ENCODE measurements at places on chromosomes 1 and 21.
A peak's percentile ranks its signal among the peaks of the same experiment; 100 is the strongest.

DNA sequence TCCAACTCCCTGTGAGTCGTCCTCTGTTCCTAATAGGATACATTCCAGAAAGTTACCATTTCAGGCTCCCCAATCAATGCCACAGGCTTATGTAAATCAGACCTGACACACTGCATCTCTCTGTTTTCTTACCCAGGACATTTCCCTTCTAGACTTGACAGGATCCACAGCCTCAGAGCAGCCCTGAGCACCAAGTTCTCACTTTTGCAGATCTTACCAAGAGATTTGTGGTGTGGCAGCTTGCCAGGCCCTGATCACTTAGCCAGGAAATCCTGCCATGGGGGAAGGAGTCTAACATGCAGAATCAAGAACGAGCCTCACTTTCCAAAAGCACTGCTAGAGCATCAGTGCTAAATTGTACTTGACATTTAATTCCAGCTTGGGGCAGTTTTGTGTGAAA, 202.9 kb downstream of the TBX15 start:
- DNase-seq: no peak

GRCh38 chr1:234531151-234531635, 52.2 kb upstream of the TARBP1 start:
- no peak for DNase-seq

GRCh38 chr1:59229138-59229537, 67.8 kb upstream of the FGGY start:
- no peak for DNase-seq

DNA sequence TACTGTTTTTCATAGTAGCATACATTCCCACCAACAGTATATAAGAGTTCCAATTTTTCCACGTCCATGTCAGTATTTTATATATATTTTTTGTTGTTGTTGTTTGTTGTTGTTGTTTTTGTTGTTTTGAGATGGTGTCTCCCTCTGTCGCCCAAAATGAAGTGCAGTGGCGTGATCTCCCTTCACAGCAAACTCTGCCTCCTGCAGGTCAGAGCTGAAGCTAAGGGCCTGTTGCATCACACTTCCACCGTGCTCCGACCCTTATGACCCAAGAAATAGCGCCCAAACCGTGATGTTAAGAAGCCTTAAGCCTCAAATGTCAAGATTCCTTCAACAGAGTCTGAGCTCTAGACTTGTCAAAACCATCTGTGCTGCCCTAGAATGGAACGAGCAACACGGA, 2032.3 kb downstream of the MRPL39 start:
- no peak for DNase-seq

DNA sequence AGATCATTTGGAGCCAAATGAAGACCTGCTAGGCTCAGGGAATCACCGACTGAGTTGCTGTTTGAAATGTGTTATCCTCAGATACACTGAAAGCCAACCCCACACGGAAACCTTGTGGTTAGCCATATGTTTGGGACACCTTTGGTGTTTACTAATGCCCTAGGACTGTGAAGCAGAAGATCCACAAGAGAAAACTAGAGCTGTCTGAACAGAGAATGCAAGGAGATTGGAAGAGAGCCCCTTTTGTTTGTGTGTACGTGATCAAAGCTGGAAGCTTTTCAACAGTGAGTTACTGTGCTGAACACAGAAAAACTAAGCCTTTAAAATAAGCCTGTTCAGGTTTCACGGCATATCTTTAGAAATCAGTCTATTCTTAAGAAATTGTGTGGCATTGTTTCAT, 908.2 kb upstream of the ADGRL2 start:
- no peak for DNase-seq

DNA sequence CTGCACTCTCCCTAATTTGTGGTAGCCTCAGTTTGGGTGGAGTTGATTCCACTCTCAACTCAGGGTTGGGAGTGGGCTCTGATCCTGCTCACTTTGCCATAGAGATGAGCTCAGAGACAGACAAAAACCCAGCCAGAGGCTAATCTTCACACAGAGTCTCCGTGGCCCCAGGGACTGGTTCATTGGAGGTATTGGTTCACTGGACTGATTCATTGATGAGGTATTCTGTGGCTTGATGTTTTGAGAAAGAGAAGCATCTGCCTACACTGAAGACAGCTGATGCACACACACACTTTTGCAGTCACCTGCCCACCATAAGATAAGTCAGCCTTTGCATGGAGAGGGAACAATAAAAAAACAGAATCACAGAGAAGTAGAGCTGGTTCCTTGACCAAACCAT, 183.8 kb downstream of the AJAP1 start:
- no peak for DNase-seq

- peak; percentile 94 for DNase-seq
Observed at GRCh38 chr1:15885701-15886610, 38.4 kb downstream of the SPEN start.

DNA sequence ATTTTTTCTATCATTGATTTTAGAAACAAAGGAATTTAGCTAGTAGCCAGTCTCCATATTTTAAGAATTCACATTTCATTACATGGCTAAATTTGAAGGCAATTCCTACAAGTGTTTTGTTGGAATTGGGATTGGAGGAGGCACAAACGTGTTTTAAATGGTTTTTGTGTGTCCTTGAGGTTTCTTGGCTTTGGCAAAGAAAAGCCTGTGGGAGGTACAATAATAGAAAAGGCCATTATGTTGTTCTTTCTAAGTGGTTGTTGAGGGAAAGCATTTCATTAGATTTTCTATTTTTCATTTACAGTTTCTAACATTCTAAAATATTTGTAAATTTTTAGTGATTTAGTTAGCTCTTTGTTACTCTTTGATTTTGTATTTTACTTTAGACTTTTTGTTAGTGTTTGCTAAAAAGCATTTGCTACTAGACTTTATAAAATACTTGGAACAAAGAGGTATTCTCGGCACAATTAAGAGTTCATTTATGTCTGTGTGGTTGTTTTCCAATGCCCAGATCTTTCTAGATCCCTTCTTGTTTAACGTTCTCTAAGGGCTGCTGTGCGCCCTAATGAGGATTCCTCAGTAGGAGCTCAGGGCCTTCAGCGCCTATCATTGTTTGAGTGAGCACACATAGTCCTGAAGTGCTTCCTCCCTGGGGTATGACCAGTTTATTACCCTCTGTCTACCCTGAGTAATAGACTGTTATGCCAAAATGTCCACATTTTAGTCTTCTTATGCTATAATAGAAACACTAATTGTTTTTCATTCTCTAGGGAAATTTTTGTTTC, 70.0 kb upstream of the KIAA1614 start:
- DNase-seq: peak; percentile 58

- no peak for DNase-seq
Observed at GRCh38 chr1:196142111-196142640, 466.1 kb downstream of the KCNT2 start.

DNA sequence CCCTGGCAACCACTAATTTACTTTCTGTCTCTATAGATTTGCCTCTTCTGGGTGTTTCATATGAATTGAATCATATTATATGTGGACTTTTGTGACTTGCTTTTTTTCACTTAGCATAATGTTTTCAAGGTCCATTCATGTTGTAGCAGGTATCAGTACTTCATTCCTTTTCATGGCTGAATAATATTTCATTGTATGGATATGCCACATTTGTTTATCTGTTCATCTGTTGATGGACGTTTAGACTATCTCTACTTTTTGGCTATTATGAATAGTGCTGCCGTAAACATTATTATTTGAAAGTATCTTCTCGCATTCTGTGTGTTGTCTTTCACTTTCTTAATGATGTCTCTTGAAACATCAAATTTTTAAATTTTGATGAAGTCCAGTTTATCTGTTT, 32.8 kb upstream of the CD101 start:
- no peak for DNase-seq

- peak; percentile 84 for DNase-seq
Observed at GRCh38 chr1:87644033-87644578, 315.4 kb downstream of the LMO4 start.

DNA sequence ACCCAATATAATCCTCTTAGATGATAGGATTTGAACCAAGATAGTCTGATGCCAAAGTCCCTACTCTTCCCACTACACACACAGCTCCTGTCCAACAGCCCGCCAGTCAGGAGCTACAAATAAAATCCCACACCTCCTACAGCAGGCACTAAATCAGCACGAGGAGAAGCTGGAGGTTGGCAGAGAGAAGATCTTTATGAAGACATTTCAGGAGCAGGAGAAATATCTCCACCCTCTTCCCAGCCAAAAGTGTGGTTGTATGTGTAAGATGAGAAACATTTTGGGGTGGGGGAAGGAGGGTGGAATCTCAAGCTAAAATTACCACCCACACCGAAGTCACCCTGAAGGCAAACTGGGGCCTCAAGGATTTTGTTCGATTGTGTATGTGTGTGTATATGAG, 54.5 kb downstream of the PLXNA2 start:
- no peak for DNase-seq

DNA sequence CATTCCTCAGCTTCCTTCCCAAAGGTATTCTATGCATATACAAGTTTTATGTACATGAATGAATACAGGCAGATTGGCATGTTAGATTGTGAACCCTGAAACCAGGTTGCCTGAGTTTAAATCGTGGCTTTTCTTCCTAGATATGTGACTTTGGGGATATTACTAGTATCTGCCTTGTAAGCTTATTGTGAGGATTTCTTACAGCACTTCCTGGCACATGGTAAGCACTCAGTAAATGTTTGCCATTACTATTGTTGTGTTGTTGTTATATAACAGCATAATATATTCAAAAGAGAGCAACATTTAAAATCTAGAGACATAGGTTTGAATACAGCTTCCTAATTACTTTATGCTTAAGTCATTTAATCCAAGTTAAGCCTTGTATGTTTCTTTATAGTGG, 45.1 kb downstream of the RAP1A start:
- no peak for DNase-seq

GRCh38 chr1:212675675-212676074, 24.0 kb downstream of the BATF3 start:
- no peak for DNase-seq

GRCh38 chr1:234584420-234584805, 25.6 kb downstream of the IRF2BP2 start:
- DNase-seq: no peak

DNA sequence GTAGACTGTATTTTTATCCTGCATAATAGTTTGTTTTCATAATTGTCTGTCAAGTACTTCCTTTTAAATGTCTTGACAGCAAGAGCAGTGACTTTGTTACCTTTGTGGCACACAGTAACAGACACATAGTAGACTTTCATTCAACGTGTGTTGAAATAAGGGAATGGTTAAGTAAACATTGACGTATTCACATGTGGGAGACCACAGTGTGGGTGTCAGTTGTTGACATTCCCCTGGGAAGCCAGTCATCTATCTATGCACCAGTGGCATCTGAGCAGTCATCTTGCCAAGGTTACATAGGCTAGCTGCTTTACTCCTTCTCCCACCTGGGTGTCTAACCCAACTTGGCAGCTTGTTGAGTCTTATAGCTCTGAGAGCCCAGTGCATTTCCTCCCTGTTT, 1.4 kb upstream of the NUP133 start:
- DNase-seq: no peak

GRCh38 chr1:156863631-156864030, 3.0 kb downstream of the NTRK1 start:
- DNase-seq: no peak

DNA sequence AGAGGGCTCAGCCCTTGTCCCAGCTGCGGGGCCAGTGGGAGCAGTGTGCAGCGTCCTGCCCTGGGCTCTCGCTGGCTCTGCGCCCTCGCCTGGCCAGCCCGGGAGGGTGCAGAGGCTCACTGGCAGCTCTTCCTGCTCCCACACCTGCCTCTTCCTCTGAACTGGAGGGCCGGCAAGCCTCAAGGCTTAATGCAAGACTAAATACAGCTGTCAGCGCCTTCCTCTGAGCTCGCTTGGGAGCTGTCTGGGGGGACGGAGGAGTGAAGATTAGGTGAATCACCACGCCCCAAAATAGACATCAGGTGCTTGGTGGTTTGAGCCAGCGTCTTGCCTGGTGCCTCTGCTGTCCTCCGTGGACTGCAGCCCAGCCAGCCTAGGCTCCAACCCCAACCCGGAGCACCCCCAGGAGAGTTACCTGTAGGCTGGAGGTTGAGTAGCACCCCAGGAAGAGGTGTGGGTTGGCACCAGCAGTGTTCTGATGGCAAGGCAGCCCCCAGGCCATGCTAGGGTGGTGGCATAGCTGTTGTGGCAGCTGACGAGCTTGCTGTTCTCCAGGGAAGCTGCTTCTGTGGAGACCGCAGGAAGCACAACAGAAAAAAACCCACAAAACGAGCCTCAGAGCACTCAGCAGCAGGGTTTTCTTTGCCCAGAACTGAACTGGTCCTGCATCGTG, 36.9 kb downstream of the UMODL1 start:
- DNase-seq: peak; percentile 82

- no peak for DNase-seq
Observed at GRCh38 chr1:191427593-191427992, 730.7 kb upstream of the RGS18 start.

GRCh38 chr1:230548997-230549396, 93.3 kb upstream of the COG2 start:
- peak; percentile 85 for DNase-seq

DNA sequence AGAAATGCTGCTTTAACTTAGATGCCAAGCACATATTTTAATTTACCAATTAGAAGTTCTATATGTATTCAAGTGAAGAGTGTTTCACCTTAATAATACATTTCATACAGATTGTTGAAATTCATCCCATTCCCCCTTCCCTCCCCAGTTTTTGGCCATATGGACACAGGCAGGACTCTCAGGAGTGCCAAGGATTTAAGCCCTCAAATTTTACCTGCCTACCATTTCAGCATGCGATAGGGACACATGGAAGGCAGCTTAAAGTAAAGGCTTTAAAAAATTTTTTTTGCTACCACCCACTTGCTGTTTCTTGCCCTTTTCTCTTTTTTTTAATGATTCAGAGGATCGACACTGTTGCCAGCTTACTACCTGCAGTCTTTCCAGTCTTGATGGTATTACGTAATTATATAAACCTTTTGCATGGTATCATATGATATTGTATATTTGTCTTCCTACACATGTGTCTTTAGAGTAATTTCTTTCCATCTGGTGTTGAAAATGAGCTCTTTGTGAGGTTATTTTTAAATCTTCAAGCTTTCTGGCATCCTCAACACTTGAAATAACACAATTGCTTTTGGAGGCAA, 7.0 kb downstream of the EPB41 start:
- no peak for DNase-seq

- no peak for DNase-seq
Observed at GRCh38 chr1:94235189-94236012, 2.0 kb downstream of the ARHGAP29 start.

GRCh38 chr1:85495556-85495955, 30.6 kb upstream of the DDAH1 start:
- peak; percentile 74 for DNase-seq

- DNase-seq: no peak
Observed at GRCh38 chr1:17875882-17876280, 120.7 kb downstream of the ACTL8 start.
